ENCODE measurements at places on chromosomes 2 and 18.

DNA sequence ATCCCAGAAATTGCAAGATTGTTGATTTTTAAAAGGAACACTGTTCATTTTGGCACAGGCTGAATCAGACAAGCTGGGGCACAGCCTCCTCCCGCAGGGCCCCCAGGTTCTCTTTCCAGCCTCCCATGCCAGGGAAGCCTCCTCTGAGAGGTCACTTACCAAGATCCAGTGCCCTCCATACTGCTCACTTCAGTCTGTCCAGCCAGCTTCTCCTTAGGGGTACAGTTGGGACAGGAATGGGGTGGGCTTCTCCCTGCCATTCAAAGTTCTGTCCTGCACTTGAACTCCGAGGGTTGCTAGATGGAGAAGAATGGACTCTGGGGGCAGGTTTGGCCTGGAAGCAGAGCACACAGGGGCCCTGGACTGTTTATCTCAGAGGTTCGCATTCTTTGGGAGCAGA, 7.5 kb upstream of the CYP26B1 start:
- no peak for DNase-seq

DNA sequence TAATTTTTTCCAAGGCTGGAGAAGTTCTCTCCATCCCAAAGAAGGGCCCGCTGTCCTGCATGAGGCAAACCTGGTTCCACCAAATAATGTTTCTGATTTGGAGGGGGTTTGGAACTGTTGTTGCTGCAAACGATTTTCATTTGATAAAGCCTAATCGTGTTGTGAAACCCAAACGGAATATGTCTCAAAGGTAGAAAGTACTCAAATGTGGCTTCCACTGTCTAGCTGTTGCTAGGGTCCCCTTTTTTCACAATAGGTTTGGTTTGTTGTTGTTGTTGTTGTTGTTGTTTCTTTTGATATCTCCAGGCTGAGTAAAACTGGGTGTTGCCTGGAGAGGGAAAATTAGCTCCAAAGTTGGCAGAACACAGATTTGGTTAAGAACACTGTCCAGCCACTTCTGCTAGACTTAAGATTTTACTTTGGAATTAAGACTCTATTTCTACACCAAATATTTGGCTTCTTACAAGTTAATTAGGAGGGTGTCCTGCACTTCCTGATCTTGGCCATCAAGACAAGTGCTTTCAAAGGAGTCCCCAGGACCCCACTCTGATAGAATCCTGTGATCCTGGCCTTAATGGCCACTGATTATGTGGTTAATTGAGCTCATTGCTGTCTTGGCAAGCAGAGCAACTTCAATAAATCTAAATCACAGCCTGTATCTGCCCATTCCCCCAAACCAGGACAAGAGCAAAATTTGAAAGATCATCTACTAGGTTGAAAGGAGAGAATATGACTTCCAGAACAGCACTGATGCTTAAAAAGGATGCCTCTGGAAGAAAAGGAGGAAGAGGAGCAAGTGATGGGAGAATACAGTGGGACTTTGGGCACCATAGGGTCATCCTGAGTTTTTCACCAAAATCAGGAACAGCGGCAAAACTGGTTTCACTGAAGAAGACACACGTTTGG, 3.3 kb upstream of the HOXD13 start:
- no peak for DNase-seq

DNA sequence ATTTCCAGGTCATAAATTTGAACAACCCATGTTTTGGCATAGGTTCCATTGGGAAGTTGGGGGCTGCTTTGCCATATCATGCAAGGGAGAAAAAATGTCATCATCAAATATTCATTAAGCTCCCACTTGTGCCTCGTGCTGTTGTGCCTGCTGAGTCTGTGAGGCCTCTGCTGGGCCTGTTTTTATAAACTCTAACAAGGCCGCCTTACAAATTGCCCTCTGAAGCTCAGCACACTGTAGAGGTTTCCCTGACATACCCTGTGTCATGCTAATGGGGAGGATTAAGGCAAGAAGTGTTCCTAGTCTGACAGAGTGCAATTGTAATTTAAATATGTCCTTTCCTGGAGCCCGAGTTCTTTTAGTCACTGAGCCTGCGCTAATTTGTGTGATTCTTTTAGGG, 17.6 kb downstream of the OSBPL6 start:
- DNase-seq: no peak

DNA sequence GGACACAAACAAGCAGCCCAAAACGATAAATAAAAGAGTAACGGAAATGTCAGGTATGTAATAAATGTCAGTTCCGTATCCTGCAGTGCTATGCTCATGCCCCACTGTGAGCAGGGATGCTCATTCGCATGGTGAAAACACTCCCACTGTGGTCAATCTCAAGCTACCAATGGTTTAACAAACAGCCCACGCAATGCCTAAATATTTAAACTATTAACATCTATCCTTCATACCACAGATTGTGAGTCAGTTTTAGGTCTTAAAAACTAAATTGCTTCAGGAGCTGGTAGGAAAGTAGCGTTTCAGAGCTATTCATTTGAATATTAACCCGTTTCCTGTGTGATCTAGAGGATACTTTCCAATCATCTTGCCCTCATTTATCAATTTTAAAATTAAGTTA, 207.4 kb downstream of the TCF4 start:
- no peak for DNase-seq

DNA sequence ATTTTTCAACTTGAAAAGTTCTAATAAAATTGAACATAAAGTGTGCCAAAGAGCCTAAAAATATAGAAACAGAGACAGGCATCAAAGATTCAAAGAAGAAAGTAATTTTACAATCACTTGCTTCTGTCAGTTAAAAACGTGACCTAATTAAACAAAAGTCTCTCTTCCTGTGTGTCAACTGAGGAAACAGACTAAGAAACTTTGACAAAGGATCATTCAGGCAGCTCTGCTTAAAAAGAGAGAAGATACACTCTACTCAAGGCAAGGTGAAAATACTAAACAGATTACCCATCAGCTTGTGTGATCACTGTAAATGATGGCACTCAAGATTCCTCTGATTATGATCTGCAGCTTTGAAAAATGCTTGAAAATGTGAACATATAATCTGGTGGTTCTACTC, 47.8 kb downstream of the DYM start:
- no peak for DNase-seq

Measured in activated CD4-positive, alpha-beta T cell treated with anti-CD3 and anti-CD28 coated beads, Interleukin-2, Interleukin-4, amounts not matched to agents 100 ng/mL and 50 ng/mL, durations not matched to agents 16 hours and 8 hours (primary cell).